ENCODE measurements at places on chromosomes 7 and 10.
A peak's percentile ranks its signal among the peaks of the same experiment; 100 is the strongest.

GRCh38 chr10:88162852-88163251 lies 299.4 kb downstream of the PTEN start:
- no peak for DNase-seq

- peak; percentile 76 for DNase-seq
Observed at GRCh38 chr10:70499836-70500167, 21.2 kb downstream of the PALD1 start.

DNA sequence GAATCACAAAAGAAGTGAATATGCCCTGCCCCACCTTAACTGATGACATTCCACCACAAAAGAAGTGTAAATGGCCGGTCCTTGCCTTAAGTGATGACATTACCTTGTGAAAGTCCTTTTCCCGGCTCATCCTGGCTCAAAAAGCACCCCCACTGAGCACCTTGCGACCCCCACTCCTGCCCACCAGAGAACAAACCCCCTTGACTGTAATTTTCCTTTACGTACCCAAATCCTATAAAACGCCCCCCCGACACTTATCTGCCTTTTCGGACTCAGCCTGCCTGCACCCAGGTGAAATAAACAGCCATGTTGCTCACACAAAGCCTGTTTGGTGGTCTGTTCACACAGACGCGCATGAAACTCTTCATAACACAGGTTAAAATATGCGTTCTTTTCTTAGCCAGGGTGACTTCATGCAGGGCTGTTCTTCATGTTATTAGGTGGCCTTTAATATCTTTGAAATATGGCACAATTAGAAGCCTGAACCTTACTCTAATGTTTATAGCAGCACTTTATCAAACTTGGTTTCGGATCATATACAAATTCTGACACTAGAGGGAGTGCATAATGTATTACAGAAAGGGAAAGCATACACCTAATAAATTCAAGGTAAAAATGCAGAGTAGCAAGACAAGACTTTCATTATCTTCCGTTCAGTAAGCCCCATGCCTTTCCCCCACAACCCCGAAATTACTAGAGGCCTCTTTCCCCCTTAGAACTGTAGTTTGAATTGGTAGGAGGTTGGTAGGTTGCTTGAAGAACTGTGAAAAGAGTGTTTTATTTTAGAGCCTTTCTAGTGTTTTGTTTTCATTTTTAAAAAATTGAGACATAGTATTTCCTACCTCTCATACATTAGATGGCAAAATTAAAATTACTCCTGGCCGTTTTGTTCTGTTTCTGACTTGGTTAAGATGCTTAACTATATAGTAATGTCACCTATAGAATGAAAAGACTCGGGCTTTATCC lies 117.9 kb downstream of the NPY start:
- peak; percentile 65 for DNase-seq

GRCh38 chr7:111392294-111392693 lies 170.0 kb downstream of the IMMP2L start:
- DNase-seq = no peak

DNA sequence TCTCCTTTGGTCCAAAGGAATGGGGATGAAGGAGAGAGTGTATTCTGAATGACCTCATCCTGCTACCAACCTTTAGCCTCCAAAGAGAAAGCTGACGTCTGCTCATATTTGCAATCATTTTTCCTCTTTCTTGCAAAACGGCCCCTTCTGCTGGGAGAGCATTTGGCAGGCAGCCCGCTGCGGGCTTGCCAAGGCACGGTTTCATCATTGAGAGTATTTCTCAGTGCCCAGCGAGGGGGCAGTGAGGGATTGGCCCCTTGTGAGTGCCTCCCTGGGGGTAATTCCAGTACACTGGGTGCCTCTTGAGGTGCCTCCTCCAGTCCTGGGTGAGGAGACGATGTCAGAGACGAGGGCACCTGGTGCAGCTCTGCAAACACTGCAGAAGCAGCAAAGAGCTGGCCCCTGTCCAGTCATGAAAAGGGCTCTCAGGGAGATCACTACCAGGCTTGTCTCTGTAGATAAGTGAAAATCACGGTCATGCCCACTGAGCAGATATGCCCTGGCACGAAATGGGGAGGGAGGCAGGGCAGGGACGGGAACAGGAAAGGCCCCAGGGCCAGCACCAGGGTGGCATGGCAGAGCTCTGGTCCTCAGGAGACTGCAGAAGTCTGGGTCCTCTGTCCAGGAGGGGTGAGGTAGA lies 48.7 kb upstream of the SHH start:
- no peak for DNase-seq

GRCh38 chr10:70084189-70084588 lies 31.5 kb downstream of the MACROH2A2 start:
- no peak for DNase-seq

- DNase-seq = no peak
Observed at GRCh38 chr10:49508654-49509053, 30.3 kb downstream of the ERCC6 start.

DNA sequence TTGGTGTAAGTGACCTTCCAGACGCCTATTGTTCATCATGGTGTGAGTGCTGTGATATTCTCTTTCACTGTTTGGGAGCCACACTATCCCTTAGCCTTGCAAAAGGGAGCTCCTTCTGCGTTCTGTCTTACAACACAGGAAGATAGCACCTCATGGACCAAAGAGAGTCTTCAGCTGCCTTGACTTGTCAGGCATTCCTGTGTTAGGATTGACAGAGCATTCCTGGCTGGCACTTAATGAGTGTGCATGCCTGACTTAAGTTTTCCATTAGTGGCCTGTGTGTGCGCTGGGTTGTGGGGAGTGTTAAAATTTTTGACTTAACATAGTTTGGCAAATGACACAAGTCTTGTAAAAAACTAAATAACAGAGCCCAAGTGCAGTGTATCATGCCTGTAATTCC lies 21.9 kb upstream of the MSRB2 start:
- DNase-seq = no peak

DNA sequence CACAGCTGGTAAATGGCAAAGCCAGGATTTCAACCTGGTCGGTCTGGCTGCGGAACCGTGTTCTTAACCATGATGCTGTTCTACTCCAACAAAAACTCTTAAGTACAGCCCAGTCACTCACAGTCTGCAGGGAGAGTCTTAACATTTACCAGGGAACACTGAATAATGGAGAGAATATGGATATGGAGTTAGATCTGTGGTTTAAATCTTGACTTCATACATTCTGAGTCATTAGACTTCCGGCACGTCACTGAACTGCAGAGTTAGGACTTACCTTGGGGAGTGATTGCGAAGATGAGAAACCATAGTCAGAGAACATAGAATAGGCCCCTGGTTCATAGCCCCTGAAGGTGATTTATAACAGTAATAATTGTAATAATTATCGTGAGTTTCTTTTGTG lies 61.7 kb downstream of the ADRA2A start:
- no peak for DNase-seq

DNA sequence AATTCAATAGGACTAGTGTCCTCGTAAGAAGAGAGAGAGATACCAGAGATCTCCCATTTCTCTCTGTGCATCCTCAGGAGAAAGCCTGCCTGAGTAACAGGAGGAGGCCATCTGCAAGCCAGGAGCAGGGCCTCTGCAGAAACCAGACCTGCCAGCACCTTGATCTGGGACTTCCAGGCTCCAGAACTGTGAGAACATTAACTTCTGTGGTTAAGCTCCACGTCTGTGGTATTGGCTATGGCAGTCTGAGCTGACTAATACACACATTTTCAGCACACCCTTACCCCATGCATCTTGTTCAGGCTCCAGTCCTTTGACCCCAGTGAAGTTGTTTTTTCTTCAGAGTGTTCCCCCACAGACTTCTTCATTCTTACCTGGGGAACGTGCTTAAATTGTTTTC lies 3.1 kb upstream of the CRTAC1 start:
- DNase-seq = no peak

- peak; percentile 14 for DNase-seq
Observed at GRCh38 chr7:40673285-40673684, 538.5 kb downstream of the SUGCT start.

DNA sequence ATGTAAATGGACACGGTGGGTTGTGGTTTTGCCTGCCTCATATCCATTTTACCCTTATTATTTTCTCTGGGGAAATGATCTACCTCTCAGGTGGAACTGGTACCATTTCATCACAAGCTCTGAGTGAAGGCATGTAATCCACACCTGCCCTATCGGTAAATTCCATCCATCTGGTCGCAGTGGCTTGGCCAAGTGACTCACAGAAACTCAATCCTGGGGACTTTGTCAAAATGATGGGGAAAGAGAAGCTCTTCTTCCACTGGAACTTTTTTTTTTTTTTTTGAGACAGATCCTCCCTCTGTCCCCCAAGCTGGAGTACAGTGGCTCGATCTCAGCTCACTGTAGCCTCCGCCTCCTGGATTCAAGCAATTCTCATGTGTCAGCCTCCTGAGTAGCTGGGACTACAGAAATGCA lies 48.2 kb upstream of the ANKRD1 start:
- DNase-seq = no peak

GRCh38 chr7:25545124-25546008 lies 317.1 kb upstream of the NPVF start:
- no peak for DNase-seq

DNA sequence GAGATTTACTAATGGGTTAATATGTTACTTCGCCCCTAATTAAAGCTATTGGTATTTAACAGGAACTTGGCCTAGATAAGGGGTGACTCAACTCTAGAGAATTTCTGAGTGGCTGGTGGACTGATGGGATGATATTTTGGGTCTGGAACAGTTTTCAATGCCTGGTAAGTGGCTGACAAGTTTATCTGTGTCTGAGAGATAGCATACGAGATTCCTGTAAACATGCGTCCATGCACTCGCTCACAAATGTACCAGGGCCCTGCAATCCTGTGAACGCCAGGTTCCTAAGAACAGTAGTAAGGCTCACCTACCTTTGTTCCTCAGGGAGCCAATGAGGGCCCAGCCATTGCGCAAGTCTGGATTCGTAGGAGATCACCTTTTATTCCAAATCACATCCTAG lies 683.8 kb upstream of the ANKRD30A start:
- no peak for DNase-seq

- DNase-seq = no peak
Observed at GRCh38 chr7:122269241-122269640, 35.3 kb downstream of the FEZF1 start.

DNA sequence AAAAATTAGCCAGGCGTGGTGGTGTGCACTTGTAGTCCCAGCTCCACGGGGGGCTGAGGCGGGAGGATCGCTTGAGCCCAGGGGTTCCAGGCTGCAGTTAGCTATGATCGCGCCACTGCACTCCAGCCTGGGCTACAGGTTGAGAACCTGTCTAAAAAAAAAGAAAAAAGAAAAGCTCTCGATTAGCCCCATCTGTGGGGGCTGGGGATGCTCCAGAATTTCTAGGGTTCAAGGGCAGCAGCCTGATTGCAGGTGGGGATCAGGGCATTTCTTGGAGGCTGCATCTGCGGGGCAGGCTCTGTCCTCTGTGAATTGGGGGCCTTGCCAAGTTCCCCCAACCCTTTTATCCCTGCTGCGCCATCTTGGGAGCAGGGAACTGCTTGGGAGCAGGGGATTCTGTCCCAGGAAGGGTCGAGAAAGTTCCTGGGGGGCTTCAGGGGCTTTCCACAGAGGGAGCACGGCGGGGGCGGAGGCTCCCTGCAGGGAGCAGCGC lies 651 bp upstream of the ARPC1A start:
- DNase-seq = no peak

- DNase-seq = no peak
Observed at GRCh38 chr10:125783408-125783807, 7.8 kb upstream of the MMP21 start.

DNA sequence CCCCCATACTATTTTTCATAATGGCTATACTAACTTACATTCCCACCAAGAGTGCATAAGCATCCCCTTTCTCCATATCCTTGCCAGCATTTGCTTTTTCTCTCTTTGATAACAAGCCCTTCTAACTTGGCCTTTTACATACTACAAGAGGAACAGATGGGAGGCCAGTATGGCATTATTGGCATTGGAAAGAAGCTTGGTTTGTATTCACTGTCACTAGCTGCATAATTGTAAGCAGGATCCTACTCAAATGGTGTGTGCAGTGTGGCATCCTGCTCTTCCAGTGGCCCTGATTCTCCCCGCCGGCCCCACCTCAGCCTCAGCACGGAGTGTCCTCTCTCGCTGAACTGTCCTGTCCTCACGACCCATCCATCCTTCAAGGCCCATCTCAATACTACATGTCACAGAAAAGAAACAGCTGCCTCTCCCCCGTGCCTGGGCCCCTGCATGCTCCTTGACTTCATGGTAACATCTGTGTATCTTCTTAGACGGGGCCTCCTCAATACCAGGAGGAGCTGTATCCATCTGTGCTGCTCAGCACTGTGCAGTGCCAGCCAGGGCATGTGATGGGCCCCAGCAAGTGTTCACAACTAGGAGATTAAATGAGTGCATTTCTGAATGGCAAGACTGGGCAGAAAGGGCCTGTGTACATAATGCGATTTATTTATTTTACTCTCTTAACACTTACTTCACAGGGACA lies 205.2 kb downstream of the COBL start:
- no peak for DNase-seq

- no peak for DNase-seq
Observed at GRCh38 chr10:103990121-103990520, 23.2 kb downstream of the SLK start.

GRCh38 chr10:44673245-44673983 lies 237.7 kb upstream of the TMEM72 start:
- no peak for DNase-seq

DNA sequence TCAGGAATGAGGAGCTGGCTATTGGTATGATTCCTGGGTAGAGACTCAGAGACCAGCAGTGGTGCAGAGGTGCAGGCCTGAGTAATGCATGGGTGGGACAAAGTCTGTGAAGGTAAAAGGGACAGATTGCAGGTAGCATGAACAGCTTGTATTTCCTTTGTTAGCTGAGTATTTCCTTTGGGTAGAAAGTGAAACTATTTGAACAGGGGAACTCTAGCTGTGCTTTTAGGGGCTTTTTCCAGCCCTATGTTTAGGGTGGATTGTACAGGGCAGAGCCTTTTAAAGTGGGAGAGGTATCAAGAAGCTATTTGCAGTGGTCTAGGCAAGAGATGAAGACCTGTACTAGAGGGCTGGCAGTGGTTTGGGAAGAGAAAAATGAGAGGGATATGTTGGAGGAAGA lies 739.9 kb downstream of the REEP3 start:
- DNase-seq = peak; percentile 61

DNA sequence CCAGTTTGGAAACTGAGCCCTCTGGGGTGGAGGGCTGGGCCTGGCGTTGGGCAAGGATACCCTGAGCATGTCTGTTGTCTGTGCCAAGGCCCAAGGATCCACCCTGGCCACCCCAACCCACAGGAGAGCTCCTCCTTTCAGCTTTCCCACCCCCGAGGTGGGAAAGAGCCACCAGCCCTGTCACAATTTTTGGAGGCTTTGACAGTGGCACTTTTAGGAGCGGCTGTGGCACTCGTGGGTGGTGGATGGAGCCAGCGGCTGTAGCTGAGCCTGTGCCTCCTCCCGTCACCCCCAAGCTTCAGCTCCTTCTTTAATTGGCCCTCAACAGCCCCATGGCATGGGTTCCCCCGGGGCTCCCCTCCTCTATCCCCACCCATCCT lies 18.2 kb upstream of the ZNF862 start:
- DNase-seq = no peak

GRCh38 chr10:34327184-34327583 lies 487.9 kb downstream of the PARD3 start:
- no peak for DNase-seq

- peak; percentile 85 for DNase-seq
Observed at GRCh38 chr10:71868192-71868697, 17.2 kb upstream of the PSAP start.
